ENCODE measurements at places on chromosomes 3 and 15.

GRCh38 chr3:14393440-14394106, 8.8 kb upstream of the SLC6A6 start:
- DNase-seq = no peak

GRCh38 chr15:74957476-74958035, 984 bp upstream of the RPP25 start:
- no peak for DNase-seq

- no peak for DNase-seq
Observed at GRCh38 chr3:186454881-186455703, 89.1 kb downstream of the CRYGS start.

- no peak for DNase-seq
Observed at GRCh38 chr3:5231074-5231473, 43.6 kb downstream of the EDEM1 start.

GRCh38 chr3:172148702-172149565, 109.6 kb downstream of the FNDC3B start:
- DNase-seq = no peak

GRCh38 chr3:195896361-195897080, 11.8 kb downstream of the TNK2 start:
- DNase-seq = no peak

GRCh38 chr3:105611304-105612192, 244.8 kb downstream of the ALCAM start:
- no peak for DNase-seq

- no peak for DNase-seq
Observed at GRCh38 chr3:1275495-1275894, 182.7 kb downstream of the CNTN6 start.

- no peak for DNase-seq
Observed at GRCh38 chr3:175222356-175222755, 363.2 kb downstream of the NAALADL2 start.

DNA sequence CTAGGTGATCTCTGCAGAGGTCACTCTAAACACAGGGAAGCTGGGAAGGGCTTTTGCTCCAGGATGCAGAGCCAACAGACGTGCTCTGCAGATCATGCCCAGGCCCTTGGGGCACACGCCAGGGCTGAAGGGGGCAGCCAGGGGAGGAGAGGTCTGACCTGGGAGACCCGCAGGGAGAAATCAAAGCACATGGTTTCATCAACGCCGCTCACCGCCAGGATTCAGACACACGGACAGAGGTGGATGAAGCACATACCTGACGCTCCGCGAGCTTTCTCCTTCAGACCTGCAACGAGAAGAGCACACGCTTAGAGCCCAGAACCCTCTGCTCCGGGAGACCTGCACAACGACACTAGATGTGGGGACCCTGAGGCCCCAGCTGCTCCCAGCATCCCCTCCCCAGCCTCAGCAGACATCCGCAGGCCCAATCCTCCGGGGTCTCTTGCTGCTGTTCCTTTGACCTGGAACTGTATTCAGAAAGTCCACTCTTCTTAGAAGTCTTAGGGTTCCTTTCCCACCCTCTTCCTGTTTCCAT, 90.7 kb upstream of the IQSEC1 start:
- DNase-seq = no peak

- DNase-seq = no peak
Observed at GRCh38 chr3:126414406-126414805, 19.7 kb downstream of the CFAP100 start.

DNA sequence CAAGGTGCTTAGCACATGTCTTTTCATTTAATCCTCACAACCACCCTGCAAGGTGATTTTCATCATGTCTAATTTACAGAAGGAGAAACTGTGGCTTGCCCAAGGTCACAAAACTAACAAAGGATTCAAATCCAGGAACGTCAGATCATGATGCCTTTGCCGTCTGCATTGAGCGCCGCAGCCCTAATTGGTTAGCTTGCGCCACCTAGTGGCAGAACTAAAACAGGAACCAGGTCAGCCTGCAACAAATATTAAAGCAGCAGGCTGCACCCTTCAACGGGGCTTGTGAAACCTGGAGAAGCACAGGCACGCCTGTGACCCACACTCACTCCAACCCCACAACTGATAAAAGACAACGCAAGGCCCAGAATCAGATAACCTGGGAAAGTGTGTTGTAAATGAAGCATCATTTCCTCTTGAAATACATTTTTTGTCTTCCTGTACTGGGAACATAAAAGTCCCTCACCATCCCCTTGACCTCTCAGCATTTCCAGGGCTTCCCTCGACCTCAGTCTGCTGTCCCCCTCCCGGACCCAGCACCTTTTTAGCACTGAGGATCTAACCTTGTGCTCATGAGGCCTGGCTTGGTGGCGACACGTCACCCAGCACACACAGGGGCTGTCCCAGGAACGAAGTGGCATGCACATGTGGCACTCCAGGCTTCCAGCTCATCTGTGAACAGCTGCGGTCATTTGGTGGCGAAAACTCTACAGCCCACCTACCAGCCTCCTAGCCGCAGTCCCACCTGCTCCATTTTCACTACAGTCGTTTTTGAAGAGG, 17.3 kb downstream of the DPH3 start:
- DNase-seq = peak; percentile 68

- no peak for DNase-seq
Observed at GRCh38 chr3:56616478-56617006, 59.6 kb downstream of the CCDC66 start.

DNA sequence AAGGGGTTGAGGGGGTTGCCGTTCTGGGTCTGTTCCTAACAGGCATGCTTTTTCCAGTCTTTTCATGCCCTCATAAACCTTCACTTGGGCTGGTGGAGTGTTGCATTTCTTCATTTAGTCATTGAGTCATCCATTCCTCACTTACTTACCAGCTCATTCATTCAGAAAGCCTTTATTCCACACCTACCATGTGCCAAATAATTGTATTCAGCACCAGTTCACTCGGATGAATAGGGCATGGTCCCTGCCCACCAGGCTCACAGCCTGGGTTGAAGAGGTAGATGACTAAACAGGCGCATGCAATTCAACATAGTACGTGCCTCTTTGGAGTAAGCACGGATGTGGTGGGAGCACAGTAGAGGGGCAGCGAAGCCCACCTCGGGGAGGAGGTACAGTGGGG, 35.1 kb upstream of the THSD4 start:
- DNase-seq = no peak

DNA sequence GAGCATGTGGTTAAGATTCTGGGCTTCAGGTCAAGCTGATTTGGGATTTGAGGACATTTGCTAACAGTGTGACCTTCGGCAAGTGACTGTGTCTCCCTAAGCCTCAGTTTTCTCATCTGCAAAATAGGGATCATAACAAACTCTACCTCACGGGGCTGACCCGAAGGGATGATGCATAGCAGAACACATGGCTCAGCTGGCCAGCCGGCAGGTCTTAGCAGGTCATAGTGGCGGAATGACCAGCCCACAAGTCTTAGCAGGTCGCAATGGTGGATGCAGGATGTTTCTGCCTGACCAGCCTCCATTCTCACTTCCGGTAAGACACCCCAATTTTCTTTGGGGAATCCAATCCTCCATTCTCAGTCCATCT, 63.3 kb downstream of the IQSEC1 start:
- DNase-seq = no peak

GRCh38 chr3:46557814-46558183, 8.3 kb downstream of the LRRC2 start:
- DNase-seq = no peak

GRCh38 chr3:66133050-66133757, 87.6 kb upstream of the SLC25A26 start:
- DNase-seq = no peak

GRCh38 chr3:13282986-13283876, 136.9 kb downstream of the NUP210 start:
- DNase-seq = no peak

- DNase-seq = no peak
Observed at GRCh38 chr15:78620527-78621421, at the start of gene CHRNA3. Gene CHRNA3 (minus strand): TSS chr15:78620996. CDS start chr15:78620794, 202 bp downstream.

- DNase-seq = no peak
Observed at GRCh38 chr15:92075764-92076163, 222.3 kb downstream of the SLCO3A1 start.

GRCh38 chr3:69231929-69232440, 109.6 kb upstream of the LMOD3 start:
- DNase-seq = no peak

GRCh38 chr15:73560501-73561117, 72.6 kb downstream of the NPTN start:
- no peak for DNase-seq

- no peak for DNase-seq
Observed at GRCh38 chr3:111582120-111582474, 13.0 kb downstream of the ZBED2 start.

DNA sequence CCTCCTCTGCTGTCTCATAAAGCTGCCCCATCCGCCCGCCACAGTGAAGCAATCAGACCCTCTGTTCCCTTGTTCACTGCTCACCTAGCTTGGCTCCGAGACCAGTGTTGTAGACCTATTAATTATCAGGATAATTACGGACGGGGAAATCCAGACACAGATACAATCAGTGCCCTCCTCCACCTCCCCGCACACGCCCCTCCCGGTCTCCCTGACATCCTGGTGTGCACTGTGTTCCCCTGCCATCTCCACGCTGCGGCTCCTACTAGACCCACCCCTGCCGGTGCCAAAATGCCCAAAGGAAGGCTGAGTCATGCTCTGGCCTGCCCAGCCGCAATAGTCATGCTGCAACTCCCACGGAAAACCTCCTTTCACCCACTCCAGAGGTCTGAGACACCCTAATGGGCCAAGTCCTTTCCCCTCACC, 277.3 kb upstream of the TLE3 start:
- DNase-seq = no peak

DNA sequence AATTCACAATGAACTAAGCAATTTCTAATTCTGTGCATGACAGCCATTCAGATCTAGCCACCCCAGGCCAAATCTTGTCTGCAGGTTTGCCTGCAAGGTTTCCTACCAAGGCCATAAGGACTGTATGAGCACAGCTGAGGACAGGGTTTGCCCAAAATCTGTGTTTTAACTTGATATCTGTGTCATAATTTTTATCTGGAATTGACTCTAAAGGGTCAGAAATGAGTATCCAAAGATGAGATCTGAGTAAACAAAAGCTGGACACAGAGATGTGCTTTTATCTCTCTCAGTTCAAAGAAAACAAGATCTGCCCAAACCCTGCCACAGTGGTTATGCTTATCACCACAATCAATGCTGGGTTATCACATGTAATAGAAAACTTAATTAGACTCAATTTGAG, 154.6 kb upstream of the COL8A1 start:
- no peak for DNase-seq

- no peak for DNase-seq
Observed at GRCh38 chr3:168847291-168847883, 751.7 kb upstream of the GOLIM4 start.

DNA sequence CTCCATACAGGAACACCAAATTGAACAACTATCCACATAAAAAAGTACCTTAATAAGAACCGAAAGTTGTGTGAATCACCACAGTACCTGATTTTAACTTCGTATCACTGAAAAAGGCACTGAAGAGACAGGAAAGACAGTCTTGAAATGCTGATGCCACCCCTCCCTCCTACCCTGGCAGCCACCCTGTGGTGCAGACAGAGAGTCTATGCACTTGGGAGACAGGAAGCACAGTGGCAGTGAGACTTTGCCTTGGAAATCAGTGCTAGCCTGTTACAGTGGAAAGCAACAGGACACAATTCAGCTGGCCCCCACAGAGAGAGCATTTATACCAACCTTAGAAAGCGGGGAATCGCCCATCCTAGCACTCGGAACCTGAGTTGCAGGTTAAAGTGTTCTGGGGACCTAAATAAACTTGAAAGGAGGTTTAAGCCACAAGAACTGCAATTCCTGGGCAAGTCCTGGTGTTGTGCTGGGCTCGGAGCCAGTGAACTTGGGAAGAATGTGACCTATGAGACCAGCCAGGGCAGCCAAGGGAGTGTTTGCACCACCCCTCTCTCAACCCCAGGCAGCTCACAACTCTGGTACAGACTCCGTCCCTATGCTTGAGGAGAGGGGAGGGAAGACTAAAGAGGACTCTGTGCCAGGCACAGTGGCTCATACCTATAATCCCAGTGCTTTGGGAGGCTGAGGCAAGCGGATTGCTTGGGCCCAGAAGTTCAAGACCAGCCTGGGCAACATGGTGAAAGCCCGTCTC, 240.1 kb downstream of the ISL2 start:
- no peak for DNase-seq

DNA sequence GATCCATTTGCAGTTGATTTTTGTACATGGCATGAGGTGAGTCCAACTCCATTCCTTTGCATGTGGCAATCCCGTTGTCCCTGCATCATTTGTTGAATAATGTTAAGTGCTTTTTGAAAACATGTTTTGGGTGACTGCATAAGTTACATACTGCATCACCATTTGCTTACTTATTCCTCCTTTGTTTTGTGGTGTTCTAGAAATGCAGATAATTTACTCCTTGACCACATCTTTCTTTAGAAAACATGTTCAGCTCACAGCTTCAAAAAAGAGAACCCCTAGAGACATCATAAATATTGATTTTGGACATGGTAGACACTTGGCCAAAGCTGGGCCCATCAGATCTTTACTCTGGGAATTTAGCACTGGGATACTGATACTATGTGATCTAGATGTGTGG, 135.3 kb upstream of the DAZL start:
- DNase-seq = no peak

- DNase-seq = no peak
Observed at GRCh38 chr3:157388976-157389375, 47.7 kb upstream of the PTX3 start.

- DNase-seq = no peak
Observed at GRCh38 chr3:193902607-193903511, 233.1 kb upstream of the HES1 start.

GRCh38 chr15:66865622-66866611, 163.9 kb downstream of the SMAD6 start:
- no peak for DNase-seq

- DNase-seq = no peak
Observed at GRCh38 chr15:77819851-77820728, 187.4 kb upstream of the LINGO1 start.

DNA sequence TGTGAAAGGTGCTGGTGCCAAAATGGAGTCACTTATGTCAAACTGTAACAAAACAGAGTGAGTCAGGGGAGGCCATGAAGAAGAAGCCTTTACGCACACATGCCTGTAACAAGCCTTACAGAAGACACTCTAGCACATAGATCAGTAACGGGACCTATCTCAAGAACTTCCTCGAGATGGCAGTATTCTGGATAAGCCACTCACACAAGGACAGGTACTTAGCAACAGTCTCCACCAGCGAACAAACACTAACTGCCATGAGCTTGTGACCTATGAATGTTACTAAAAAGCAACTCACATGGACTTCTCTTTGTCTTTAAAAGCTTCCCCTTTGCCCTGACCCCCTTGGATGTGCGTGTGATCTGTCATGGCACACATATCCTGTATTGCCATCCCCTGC, 235.1 kb downstream of the CD47 start:
- no peak for DNase-seq

- DNase-seq = no peak
Observed at GRCh38 chr3:90052425-90052950, 945.1 kb downstream of the EPHA3 start.

GRCh38 chr3:186826410-186826975, 16.0 kb upstream of the ADIPOQ start:
- no peak for DNase-seq

GRCh38 chr3:147410116-147410525, 956 bp downstream of the ZIC1 start:
- DNase-seq = no peak

GRCh38 chr3:189307963-189308362, 136.2 kb downstream of the TPRG1 start:
- no peak for DNase-seq
